Fibroblast of skin of right quadriceps (primary cell): ENCODE measurements at places on chromosomes 5 and 9.

GRCh38 chr5:150465927-150466326 lies 16.4 kb upstream of the RPS14 start:
- no peak for DNase-seq

- DNase-seq: no peak
Measured at GRCh38 chr9:71955300-71955915, 44.0 kb downstream of the C9orf85 start.

- no peak for DNase-seq
Measured at GRCh38 chr5:167827766-167828165, 463.7 kb upstream of the WWC1 start.

- no peak for DNase-seq
Measured at GRCh38 chr9:959914-960313, 16.5 kb upstream of the DMRT3 start.

- peak; percentile 43 for DNase-seq
Measured at GRCh38 chr5:81838307-81838906, 87.5 kb upstream of the SSBP2 start.

DNA sequence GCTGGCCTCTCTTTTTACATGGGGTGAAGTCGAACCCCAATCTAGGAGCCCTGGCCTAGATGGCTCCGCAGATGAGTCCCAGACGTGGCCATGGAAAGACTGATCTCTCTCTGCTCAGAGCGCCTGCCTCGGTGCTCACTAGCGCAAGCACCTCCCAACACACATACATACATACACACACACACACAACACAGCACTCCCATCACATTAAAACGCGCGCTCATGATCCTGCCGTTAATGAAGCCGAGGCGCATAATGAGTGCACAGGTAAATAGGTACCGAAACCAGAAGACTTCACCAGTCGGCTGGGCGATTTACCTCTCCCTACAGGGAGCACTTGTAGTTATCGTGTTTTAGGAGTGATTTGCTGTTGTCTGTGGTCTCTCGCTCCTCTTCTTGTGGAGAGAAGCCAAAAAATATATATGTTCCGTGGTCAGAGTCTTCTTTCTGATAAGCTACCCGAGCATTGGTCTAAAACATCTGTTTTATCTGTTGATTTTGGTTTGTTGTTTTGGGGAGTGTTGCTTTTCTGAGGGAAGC lies 207.7 kb downstream of the MEF2C start:
- no peak for DNase-seq

- no peak for DNase-seq
Measured at GRCh38 chr9:101212661-101213060, 172.1 kb downstream of the BAAT start.

GRCh38 chr9:34555002-34555348 lies 32.2 kb upstream of the ENHO start:
- DNase-seq: peak; percentile 27

DNA sequence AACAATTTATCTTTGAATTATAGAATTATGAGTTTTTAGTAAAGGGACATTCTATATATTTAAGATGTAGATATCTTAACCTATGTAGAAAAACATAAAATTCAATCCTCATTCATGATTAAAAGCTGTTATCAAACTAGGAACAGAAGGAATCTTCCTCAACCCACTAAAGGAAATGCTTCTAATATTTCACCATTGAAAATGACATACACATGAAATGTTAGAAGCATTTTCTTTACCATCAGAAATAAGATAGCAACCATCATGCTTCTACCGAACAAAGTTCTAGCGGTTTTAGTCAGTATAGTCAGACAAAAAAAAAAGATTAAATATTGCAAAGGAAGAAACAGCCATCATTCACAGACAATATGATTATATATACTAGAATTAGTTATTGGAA lies 32.2 kb downstream of the SHOC1 start:
- DNase-seq: peak; percentile 51

GRCh38 chr5:57259704-57260103 lies 85.8 kb downstream of the GPBP1 start:
- no peak for DNase-seq

DNA sequence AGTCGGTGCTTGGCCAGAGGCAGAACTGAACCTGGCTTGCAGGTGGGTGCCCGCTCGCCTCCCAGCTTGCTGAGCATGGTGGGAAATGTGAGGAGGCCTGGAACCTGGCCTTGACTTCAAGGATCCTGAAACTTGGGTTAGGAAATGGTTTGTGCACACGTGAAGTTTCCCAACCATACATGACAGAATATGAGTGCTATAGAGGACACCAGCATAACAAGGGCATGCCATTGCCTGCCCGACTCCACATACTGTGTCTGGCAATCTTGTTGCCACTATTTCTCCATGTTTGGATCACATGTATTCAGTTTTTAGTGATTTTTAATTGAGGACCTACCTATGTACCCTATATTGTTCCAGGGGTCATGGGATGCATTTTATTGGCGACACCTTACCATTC lies 177.6 kb upstream of the ANKRD55 start:
- DNase-seq: no peak

DNA sequence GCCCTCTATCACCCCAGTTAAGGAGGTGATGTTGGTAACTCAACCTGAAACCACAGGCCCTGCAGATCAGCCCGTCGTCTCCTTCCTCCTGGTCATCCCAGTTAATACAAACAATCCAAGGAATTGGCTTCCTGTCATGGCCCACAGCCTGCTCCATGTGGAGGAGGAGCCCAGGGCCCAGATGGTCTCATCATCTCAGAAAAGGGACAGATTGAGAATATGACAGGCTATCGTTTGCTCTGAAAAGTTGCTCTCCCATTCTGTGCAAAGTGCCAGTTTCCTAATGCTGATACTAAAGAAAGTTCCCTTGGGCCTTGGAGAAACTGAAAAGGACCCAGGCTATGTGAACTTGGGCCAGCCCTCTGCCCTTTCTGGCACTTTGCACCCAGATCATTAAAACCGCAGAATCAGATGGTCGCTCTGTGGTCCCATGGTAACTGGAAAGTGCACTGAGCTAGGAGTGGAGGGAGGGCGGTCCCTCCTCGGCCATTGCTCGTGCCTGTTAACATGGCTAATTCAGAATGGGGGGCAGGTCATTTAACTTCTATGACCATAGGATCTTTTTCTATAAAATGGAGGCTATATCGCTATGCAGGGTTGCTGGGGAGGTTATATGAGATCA lies 675 bp upstream of the SPAAR start:
- no peak for DNase-seq

- peak; percentile 98 for DNase-seq
Measured at GRCh38 chr9:115117999-115118878, at the start of gene TNC. TNC (minus strand) TSS chr9:115118157; CDS start chr9:115091018, 27,139 bp downstream.

DNA sequence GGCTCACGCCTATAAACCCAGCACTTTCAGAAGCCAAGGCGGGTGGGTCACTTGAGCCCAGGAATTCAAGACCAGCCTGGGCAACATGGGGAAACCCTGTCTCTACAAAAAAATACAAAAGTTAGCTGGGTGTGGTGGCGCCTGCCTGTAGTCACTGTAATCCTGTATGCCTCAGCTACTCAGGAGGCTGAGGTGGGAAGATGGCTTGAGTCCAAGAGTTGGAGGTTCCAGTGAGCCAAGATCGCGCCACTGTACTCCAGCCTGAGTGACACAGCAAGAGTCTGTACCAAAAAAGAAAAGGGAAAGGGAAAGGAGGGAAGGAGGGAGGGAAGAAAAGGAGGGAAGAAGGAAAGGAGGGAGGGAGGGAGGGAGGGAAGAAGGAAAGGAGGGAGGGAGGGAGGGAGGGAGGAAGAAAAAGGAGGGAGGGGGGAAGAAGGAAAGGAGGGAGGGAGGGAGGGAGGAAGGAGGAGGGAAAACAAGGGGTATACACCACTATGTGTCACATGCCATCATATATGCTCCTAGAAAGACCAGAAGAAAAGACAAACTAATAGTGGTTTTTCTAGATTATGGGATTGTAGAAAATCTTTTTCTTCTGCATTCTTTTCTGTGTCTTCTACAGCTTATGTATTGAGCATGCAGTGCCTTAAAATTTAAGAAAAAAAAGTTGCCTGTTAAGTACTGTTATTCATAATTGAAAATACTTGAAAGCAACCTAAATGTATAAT lies 240.1 kb downstream of the DENND1A start:
- DNase-seq: no peak

DNA sequence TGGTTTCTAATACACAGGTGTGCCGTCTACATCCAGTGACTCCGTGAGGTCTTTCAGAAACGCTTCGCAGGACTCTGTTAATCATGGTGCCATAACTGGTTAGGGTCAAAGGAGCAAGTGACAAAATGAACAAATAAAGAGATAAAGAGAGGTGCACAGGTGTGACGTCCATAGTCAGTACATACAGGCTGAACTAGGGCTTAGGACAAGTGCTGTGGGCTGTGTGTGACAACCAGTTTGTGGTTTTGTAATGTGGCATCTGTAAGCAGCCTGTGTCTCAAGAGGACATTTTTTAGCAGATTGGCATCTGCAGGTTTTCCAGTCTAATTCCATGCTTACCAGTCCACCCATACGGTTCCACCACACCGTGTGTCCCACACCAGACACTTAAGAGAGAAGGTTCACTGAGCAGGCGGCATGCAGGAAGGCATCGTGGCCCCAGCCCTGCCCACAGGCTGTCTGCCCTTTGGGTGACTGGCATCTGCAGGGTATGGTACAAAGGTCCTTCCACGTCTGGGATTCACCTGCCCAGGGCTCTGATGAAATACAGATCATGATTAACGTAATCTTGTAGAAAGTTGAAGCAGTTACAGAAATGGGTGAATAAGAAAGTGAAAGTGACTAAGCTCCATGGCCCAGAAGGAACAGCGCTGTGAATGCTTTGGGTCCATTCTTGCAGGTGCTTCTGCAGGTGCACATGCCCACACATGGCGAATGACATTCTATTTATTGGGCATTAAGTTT lies 26.9 kb downstream of the SRD5A1 start:
- DNase-seq: no peak

GRCh38 chr5:175386526-175386925 lies 57.5 kb downstream of the DRD1 start:
- DNase-seq: no peak

DNA sequence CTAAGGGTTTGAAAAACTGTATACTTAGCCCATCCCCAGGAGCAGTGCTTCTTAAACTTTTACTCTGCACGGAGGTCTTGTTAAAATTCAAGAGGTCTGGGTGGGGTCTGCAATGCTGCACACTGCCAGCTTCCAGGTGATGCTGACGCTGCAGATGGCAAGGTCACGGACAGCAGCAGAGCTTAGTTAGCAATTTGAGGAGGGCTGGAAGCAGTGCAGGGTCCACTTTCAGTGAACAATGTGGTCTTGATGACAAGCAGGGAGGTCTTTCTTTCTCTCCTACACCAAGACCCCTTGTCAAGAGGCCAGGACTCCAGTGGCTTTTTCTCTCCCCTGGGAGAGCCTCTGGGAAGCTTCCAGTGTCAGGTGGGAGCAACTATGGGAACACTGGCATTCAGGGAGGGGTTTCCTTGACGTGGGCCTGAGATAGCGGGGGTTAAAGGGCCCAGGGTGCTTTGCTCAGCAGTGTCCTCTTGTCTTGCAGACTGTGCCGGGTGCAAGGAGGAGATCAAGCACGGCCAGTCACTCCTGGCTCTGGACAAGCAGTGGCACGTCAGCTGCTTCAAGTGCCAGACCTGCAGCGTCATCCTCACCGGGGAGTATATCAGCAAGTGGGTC lies 65.0 kb upstream of the AFAP1L1 start:
- DNase-seq: no peak

DNA sequence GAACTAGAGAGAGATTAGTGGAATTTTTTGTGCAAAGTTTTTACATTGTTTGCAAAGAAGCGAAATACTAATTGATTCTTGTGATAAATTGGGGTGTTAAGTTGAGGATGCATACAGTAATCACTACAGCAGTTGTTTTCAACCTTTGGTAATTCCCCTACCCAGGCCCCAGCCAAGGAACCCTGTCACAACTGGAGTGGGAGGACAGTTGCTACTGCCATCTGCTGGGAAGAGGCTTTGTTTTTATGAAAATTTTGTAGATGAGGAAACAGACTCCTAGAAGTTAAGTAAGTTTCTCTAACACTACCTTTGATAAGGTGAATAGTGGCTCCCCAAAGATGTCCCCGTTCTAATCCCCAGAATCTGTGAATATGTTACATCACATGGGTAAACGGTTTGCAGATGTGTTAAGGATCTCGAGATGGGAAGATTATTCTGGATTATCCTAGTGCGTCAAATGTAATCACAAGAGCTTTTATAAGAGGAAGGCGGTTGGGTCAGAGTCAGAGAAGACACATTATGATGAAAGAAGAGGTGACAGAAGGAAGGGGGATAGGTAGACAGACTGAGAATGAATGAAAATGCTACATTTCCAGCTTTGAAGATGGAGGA lies 34.0 kb upstream of the PPP1R2B start:
- DNase-seq: peak; percentile 45

- no peak for DNase-seq
Measured at GRCh38 chr9:99466104-99466503, 244.0 kb downstream of the SEC61B start.

DNA sequence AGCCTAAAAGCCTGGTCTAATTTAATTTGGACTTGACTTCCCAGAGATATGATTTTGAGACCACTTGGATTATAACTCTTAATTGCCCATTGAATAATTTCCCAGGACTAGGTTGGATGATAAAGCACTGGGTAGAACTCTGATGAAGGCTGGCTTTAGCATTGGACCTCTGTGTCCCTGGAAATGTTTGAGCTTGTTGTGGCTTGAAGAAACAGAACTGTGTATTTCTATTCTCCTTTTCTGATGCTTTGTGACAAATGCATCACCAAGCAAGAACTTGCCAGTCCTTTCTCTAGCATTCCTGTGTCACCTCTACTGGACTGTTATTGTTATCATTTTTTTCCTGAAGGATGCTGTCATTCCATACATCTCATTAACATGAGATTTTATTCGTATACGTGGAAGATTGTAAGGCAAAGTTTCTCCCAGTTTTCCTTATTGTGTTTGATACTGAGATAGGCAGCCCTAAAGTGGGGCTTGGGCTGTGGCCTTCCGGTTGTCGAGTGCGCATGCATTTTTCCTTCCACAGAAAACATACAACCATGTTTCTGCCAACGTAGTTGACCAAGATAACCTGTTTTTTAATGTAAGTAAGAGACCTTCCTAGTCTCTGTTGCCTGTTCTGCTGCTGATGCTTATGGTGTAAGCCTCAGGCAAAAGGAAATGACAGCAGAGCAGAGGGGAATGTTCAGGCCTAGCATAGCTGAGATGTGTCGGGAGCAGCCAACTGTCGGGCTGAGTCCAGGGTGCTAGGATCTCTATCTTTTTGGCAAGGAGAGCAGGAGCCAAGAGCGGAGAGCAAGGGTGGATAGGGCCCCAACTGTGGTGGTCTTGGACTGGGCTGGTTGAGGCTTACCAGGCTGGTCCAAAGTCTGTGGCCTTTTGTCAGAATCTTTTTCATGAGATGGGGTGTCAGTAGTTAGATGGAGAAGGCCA lies 2.3 kb downstream of the NTRK2 start:
- no peak for DNase-seq

DNA sequence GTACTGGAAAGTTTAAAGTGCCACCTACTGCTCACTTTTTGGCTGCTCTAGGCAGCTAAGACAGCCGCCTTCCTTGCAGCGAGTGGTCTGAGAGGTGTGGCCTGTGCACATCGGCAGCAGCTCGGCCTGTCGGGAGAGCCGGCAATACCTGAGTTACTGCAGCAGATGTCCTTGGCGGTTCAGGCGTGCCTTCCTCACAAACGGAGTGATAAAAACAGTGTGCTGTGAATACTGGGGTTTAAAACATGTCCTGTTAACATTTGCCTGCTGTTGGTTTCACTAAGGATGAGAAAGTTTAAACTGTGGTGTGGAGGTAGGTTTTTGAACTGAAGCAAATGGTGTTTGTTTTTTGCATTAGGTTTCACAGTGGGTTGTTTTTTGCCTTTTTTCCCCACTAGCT lies 12.9 kb downstream of the TRAF2 start:
- no peak for DNase-seq
